ENCODE measurements at places on chromosomes 12 and 14.
A peak's percentile ranks its signal among the peaks of the same experiment; 100 is the strongest.

DNA sequence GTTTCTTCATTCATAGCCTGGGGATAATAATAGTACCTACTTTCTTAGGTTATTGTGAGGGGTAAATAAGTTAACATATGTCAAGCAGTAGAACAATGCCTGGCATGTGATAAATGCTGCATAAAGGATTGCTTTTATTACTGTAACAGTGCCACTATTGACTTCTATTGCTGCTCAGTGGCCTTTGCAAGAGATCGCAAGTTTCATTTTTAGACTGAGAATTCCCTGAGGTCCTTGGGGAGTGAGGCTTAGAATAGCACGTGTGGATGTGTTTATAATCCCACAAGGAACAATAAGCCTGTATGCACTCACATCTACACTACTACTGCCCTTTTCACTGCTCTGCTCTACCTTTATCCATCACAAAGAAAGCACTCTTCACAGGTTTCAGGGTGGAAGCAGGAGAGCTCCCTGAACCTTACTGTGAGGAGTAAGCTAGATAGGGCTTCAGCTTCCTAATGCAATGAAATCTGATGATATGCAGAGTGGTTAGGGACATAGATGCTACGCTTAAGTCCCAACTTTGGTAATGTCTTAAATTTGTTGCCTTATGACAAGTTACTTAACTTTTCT is 302.6 kb downstream of the SNAPC1 start:
- no peak for DNase-seq

DNA sequence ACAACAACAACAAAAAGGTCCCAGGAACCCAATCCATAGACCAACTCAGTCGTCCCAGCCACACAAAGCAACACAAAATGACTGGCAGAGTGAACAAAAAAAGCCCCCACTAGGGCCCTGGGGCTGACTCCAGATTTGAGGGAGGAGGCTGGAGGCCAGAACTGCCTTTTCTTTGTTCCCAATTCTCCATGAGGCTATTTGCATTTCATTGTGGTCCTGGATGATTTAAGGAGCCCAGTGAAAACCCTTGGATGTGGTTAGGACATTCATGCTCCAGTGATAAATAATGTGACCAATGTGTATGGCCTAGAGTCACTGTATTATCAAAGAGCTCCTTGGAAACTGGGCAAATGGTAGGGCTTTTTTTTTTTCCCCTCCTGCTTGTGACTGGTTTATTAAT is 192.9 kb downstream of the NUAK1 start:
- no peak for DNase-seq

DNA sequence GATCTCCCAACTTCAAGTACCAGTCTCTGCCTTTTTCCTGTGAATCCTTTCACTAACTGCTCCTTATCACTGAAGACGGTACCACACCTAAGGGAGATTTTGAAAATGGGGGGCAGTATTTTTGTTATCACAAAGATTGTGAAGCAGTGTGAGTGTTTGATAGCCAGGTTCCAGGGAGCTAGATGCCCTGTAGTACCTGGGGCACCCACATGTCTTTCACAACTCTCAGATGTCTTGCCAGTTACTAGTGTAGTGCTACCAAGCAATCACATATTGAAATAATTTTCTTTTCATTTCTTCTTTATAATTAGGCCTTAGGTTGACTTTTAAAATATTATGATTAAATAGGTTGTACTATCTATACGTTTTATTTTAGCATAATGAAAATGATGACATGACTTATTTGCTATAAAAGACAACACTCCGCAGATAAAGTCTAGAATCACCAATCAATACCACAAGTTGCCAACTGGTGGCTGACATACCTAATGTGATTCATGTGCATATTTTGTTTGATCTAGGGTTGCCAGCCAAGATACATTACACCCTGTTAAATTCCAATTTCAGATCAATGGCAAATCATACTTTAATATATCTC is 215.9 kb downstream of the EXOC5 start:
- no peak for DNase-seq

- DNase-seq: no peak
Observed at GRCh38 chr12:94788298-94788697, 137.9 kb upstream of the TMCC3 start.

DNA sequence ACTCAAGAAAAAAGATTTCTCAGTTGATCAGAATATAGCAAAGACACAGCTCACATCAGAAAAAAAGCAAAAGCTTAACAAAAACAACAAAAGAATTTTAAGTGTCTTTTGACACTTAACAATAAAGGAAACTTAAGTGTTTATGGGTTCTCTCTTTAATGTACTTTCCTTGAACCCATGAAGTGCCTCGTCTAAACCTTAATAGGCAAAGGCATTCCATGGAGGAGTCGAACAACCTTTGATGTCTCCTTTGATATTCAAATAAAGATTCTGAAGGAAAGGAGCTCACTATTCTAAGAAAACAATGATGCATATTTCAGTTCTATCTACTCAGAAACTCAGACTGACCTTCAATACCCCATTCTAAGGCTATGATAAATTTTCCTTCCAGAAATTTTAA is 116.7 kb downstream of the TMTC1 start:
- DNase-seq: no peak

DNA sequence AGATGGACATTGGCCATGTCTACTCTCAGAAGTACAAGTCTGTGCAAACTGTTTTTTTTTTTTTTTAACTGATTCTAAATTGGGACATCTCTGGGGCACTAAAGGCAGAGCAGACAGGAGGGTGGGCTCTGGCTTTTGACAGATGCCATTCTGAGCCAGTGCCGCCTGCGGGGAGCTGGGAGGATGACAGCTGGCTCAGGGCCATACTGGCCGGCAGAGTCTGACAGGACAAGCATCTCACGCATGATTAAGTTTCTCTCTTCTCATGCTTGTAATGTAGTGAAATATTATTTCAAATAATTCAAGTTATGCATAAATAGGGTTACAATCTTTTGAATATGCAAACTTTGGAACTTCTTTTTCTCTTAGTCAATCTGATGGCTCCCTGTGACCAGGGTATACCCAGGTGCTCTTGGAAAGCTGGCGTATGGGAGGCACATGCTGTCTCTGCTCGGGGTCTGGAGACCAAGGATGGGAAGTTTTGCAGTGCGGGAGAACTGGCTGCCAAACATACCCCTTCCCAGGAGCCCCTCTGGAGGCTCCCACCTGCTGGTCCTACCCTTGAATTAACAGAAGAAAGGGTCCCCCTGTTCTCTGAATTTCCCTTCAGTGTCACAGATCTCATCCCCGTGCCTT is 7.6 kb downstream of the CDCA4 start:
- no peak for DNase-seq

- DNase-seq: no peak
Observed at GRCh38 chr12:131862600-131862993, 31.8 kb upstream of the ULK1 start.

- no peak for DNase-seq
Observed at GRCh38 chr14:49915085-49915484, 22.2 kb downstream of the ARF6 start.

DNA sequence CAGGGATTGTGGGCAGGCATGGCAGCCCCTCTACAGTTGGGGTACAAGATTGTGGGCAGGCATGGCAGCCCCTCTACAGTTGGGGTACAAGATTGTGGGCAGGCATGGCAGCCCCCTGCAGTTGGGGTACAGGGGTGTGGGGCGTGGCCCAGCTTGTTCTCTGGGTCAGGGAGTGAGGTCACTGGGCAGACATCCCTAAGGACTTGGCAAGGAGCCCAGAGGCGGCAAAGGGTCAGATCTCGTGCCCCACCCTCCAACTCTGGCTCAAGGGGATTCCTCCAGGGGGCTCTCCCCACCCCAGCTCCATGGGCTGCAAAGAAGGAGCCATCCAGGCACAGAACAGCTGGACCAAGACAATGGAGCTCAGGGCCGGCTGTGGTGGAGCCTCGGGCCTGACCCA is 25.8 kb upstream of the NUDT14 start:
- no peak for DNase-seq

DNA sequence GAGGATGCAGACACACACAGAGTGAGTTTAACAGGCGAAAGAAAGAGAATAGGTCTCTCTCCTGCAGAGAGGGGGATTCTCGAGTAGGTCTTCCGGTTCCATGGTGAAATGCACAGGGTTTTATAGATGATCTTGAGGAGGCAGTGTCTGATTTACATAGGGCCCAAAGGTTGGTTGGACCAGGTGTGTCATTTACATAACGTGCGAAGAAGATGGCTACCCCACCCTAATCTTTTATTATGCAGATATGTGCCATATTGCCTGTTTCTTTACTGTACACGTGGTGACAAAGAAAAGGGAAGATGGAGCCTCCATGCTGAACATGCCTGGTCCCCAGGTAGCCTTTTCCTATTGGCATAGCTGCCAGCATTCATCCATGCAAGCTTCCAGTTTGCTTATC is 219.8 kb downstream of the CRADD start:
- no peak for DNase-seq

GRCh38 chr12:52703878-52704277 is 554 bp upstream of the KRT77 start:
- DNase-seq: no peak

DNA sequence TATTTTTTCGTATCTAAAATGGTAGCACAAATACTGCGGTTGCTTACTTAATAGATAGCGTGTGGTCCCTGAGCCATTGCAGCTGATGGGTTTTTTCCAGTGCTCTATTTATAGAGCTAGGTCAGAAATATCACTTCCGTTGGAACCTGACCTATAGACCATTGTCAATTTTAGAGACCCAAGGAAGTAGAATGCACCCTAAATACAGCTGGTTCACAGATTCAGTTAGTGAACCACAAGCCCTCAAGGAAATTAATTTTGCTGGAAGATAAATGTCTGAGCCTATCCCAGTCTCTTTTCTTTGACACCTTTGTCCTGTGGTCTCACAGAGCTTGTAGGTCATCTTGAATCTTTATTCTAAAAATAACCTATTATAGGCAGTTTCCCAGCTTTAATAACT is 391.0 kb downstream of the ZFP36L1 start:
- peak; percentile 61 for DNase-seq

- no peak for DNase-seq
Observed at GRCh38 chr12:53974084-53975063, at the start of gene HOTAIR. HOTAIR (minus strand) TSS chr12:53974954.

DNA sequence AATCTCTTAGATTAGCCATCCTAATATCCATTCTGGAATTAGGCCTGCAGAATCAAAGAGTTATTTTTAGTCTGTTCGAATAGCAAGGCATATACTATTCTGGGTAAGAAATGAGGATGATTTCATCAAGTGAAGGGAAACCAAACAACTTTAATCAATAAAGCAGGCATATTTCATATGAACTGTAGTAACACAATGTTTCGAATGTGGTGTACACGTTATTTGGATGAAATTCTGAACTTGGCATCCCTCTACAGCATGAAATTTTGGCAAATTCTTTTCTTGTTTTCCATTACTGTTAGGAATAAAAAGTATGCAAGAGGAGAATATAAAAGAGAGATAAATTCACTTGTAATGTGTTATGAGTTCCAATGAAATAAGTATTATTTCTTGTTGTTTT is 1233.3 kb upstream of the SEL1L start:
- DNase-seq: no peak

GRCh38 chr12:66066137-66066928 is 64.2 kb downstream of the LLPH start:
- peak; percentile 8 for DNase-seq

DNA sequence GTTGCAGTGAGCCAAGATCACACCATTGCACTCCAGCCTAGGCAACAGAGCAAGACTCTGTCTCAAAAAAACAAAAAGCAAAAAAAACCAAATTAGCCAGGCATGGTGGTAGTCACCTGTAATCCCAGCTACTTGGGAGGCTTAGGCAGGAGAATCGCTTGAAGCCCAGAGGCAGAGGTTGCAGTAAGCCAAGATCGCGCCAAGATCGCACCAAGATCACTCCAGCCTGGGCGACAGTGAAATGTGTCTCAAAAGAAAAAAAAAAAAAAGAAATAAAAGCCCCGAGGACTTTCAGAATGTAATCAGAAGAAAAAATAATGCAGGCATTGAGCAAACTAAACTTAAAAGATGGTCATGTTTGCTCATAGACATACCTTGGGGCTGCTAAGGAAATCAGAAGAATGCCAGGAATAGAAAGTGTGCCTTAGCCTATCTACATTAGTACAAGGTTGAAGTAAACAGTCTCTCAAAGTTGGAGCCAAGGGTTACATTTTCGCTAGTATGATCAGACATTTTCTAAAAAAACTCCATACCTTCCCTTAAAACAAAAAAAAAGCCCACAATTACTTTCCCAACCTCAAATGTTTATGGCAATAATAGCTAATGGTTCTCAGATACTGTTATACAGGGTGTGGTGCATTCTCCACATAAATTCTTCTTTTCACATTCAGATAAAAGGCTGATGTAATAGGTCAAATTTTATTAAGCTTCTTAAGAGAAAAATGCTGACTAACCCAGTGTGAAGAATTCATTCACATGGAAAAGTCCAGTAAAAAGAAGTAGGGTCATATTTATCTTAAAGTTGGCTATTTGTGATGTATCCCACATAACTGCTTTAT is 15.8 kb downstream of the DTD2 start:
- no peak for DNase-seq

- peak; percentile 40 for DNase-seq
Observed at GRCh38 chr12:93563807-93564538, 8.5 kb upstream of the SOCS2 start.

DNA sequence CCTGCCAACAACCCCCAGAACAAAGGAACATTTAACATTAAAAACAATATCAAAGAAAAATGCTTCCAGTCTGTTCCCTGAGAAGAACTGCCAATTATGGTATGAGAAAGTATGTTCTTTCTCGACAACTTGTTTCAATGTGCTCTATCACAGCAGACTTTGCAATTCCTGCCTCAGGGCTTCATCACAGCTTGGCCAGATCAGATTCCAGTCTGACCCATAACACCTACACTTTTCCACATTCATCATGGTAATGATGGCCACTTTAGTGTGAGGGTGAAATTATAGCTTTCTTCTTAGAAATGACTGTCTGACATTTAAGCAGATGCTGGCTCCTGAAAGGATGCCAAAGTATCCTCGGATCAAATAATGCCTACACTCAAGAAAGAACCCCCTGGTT is 17.0 kb downstream of the NEK9 start:
- DNase-seq: no peak

- DNase-seq: no peak
Observed at GRCh38 chr12:130463818-130464670, 126.4 kb downstream of the PIWIL1 start.

DNA sequence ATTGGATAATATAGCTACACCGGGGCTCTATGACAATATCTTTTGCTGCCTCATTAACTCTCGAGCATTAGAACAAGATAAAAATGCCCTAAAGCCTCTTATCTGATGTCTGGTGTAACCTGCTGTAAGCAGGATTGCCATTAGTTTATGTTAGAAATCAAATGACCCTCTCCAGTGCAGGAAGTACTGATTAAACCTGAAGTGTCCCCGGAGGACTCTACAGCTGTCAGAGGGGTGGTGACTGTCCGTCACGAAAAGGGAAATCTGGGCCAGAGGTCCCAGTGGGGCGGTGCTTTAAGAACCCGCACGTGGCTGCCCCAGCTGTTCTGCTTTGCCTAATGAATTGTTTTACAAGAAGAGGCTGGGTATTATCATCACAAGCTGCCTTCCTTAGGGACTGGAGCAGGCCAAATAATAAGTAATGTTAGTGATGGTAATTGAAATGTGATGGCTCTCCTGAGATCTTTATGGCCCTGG is 55.7 kb downstream of the LIN52 start:
- no peak for DNase-seq

DNA sequence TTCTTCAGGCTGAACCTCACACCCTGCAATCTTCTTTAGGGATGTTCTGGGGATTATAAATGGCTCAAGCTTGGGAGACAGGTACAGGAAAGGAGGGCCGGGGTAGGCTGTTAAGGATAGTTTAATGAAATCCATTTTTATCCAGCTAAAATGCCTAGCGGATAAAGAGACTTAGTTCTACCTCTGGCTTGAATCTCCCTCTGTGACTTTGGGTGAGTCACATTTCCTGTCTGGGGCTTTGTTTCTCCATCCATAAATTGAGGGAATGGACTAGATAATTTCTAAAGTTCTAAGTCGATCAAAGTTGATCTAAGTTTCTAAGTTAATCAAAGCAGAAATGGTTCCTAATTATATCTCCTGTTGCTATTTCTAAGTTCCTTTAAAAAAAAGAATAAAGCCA is 319.6 kb upstream of the E2F7 start:
- no peak for DNase-seq

Data from Kasumi-1 (cell line).